ENCODE measurements at places on chromosomes 13 and 19.
A peak's percentile ranks its signal among the peaks of the same experiment; 100 is the strongest.

DNA sequence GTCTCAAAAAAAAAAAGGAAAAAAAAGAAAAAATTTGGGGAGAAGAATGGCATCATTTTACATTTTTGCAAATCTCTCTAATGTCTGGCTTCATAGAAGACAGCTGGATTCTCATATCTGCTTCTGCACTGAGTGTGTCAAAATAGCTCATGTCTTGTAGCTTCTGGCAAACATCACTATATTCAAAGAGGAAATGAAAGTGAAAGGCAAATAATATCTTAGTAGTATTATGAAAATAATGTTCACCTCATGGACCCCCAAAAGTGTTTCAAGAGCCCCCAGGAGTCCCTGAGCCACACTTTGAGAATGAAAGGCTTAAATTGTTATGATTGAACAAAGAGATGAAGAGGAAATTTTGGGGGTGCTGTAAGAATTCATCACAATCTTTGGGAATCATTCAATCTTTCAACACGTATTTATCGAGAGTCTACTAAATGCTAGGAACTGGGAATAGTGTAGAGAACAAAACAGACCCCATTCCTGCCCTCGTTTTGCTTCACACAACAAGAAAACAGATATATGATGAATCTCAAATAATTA lies 1.2 kb upstream of the SLC6A16 start:
- no peak for DNase-seq

- no peak for DNase-seq
These were observed 60.3 kb downstream of the CCDC70 start for GRCh38 chr13:51921790-51922740.

- DNase-seq: no peak
These were observed 19.2 kb downstream of the ATCAY start for GRCh38 chr19:3899531-3900294.

DNA sequence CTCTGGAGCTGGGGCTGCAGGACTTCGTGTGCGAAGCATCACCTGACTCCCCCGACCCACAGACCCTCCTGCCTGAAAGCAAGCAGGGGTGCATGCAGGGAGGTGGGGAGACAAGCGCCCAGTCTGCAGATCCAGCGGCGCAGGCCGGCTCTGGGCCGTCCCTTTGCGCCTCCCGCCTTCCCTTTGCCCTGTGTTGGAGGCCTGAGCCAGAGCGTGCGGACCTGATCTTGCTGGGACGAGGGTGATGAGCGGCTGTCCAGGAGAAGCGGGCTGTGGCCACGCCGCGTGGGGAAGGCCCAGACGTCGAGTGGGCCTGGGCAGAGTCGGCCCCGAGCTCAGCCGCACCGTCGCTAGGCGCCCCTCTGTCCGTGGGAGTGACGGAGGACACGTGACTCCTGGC lies 5.3 kb upstream of the GRTP1 start:
- DNase-seq: no peak

DNA sequence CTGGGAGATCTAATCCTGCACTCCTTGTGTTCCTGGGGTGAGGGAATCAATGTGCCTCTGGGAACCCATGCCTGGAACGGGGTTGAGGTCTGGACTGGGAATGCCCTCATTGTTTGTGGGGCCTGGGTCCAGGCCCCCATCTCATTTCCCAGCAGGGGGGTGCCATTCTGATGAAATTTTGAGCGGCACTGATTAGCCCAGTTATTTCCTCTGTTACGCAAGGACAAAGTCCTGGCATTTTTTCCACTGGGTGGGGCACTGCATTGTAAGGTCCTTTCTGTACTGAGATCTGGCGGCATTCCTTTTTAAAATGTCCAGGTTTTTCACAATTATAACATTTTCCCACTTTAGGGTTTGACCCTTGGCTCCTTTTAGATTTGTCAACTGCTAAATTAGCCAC lies 14.8 kb downstream of the FPR3 start:
- DNase-seq: no peak

GRCh38 chr19:6076675-6077463 lies 33.4 kb downstream of the RFX2 start:
- peak; percentile 96 for DNase-seq

DNA sequence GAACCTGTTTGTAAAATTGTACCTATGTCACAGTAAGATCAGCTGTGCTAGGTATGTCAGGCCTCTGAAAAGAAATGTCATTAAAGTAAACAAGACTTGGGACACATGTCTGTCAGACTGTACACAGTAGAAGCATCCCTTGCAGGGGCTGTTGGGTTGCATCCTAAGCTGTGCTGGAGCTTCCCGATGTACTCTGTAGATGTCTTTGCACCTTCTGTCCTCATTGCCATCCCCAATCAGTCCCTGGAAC lies 48.7 kb upstream of the GPR183 start:
- DNase-seq: no peak

GRCh38 chr13:72368031-72368430 lies 359.4 kb downstream of the MZT1 start:
- DNase-seq: no peak

- DNase-seq: no peak
These were observed 8.1 kb downstream of the PAK4 start for GRCh38 chr19:39133431-39134270.

DNA sequence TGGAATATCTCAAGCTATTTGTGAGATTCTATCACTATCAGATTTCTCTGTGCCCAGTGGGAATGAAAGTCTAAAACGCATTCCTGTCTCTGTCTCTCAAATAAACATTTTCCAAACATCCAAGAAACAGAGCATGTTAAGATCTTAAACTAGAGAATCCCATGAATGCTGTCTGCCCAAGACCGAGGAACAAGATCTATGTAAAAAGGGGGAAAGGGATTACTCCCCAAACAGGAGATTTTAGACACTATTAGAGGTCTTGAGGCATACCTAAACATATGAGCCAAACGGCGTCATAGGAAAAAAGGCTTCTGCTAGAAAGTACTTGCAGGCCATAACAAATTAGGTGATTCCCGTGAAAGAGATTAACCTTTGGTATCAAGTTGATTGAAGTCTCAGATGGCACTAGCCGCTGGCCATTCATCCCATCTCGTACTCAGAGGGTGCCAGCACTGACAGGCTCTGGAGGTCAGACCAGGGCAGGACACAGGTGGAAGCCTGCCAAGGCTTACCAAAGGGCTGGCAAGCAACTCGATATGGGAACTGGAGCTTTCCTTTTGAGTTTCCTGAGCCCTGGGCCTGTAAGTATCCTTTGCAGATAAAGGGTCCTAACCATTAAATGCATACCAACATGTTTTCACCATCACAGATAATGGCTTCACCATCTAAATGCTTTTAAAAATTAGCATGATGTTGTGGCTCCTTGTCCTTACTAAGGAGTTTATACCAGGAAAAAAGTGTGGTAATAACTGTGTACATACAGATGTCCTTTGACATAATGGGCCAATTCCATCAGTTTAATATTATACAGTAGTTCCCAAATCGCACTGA lies 225.2 kb downstream of the FOXO1 start:
- DNase-seq: no peak

GRCh38 chr13:111371720-111372119 lies 51.3 kb downstream of the TEX29 start:
- no peak for DNase-seq

GRCh38 chr13:112245179-112245724 lies 130.9 kb upstream of the SPACA7 start:
- no peak for DNase-seq

DNA sequence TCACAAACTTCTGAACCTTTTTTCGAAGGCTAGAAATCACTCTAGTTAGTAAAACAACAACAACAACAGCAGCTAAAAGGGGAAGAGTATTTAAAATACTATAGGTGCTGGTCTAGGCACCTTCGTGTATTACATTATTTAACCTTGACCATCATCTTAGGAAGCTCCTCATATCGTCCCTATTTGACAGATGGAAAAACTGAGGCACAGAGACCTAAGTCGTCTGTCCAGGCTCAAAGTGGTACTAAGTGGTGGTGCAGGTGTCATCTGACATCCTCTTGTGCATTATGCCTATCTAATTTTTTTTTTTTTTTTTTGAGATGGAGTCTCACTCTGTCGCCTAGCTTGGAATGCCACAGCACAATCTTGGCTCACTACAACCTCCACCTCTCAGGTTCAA lies 29.1 kb downstream of the CATSPERD start:
- DNase-seq: no peak

- no peak for DNase-seq
These were observed 5.7 kb downstream of the ZNF888 start for GRCh38 chr19:52917531-52917930.

- DNase-seq: no peak
These were observed 29.7 kb upstream of the CYSLTR2 start for GRCh38 chr13:48624016-48624415.

GRCh38 chr19:19031891-19032290 lies 1.4 kb downstream of the SUGP2 start:
- DNase-seq: no peak

DNA sequence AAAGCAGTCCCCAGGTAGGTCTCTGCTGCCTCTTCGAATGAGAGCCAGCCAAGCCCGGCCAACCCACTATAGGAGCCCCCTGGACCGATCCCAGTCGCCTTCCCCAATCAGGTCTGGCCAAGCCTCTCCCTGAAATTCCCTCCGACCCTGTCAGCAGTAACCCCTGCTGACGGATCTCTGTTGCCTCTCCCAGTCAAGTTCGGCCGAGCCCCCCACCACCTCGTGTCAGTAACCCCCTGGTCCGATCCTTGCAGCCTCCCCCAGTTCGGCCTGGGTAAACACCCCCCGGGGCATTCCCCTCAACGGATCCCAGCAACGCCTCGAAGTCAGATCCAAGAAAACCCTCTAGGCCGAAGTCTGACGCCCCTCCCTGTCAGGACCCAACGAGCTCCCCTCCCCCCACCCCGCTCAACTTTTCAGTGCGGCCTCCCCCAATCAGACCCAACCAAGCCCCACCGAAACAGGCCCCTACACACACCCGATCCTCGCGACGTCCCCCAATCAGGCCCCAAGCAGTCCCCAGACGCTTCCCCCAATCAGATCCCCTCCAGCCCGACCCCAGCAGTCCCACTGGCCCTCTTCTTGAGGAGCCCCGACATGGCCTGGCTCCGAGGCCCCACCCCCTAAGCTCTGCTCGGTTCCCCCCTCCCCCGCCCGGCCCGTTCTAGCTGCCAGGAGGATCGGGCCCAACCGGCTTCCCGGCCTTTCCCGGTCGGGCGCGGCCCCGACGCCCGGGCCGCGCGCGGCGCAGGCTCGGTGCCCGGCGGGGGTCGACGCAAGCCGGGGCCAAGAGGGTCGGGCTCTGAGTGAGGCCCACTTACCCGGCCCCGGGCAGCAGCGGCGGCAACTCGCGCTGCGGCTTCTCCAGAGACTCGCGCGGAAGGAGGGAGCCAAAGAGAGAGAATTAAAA lies 1.8 kb downstream of the TNPO2 start:
- peak; percentile 76 for DNase-seq

DNA sequence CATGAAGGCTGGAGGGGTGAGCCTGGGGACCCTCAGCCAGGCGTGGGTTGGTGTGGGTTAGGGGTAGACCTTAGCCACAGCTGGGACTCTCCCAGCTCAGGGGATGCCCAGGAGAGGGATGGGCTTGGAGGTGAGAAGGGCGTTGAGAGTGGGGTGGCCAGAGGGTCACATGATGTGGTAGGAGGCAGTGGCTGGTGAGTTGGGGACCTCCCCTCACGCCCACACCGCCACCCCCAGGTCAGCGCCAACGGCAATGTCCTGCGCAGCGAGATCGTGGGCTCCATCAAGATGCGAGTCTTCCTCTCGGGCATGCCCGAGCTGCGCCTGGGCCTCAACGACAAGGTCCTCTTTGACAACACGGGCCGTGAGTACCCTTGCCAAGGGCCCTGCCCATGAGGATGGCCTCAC lies 28.5 kb downstream of the AP1M1 start:
- DNase-seq: no peak

- no peak for DNase-seq
These were observed 111.7 kb downstream of the MIPEP start for GRCh38 chr13:23777575-23777870.

DNA sequence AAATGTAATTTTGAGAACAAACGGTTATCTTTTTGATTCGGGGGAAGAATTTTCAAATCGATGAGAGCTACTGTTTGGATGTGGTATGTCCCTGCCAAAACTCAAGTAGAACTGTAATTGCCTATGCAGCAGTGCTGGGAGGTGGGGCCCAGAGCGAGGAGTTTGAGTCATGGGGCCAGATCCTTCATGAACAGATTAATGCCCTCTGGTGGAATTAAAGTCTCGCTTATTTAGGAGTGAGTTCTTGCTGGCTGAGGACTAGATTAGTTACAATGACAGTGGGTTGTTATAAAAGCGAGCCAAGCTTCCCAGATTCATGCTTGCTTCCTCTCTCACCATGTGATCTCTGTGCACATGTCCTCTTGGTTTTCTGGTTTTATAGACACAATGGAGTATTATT lies 11.8 kb upstream of the PRR20A start:
- DNase-seq: no peak

DNA sequence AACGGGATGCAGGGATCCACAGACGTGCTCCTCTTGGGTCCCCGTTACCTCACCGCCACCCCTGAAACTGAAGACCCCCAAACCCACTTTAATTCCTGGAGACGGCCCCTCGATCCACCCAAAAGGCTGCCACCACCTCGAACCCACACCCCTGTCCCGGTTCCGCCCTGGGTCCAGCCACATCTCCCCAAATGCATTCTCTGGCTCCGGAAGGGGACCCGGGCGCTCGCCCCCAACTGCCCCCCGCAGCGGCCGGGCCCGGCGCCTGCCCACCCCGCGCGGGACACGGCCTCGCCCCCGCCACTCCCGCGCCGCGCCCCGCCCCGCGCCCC lies 219 bp upstream of the FSTL3 start:
- DNase-seq: no peak

DNA sequence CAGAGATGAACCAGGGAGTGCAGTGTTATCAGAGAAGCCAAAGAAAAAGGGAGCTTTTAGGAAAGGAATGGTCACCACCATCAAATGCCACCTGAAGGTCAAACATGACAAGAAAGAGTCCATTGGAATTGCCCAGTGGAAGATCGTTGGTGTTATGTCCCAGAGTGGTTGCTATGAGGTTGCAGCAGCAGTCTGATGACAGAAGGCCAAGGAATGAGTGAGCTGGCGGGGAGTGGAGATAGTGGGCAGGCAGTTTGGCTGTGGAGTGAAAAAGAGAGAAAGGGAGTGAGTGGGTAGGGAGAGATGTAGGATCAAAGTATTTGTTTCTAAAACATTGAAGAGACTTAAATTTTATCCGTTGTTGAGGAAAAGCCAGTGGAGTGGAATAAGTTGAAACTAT lies 117.4 kb upstream of the WASF3 start:
- DNase-seq: peak; percentile 23

GRCh38 chr13:27273658-27274425 lies 3.2 kb downstream of the RASL11A start:
- peak; percentile 90 for DNase-seq

DNA sequence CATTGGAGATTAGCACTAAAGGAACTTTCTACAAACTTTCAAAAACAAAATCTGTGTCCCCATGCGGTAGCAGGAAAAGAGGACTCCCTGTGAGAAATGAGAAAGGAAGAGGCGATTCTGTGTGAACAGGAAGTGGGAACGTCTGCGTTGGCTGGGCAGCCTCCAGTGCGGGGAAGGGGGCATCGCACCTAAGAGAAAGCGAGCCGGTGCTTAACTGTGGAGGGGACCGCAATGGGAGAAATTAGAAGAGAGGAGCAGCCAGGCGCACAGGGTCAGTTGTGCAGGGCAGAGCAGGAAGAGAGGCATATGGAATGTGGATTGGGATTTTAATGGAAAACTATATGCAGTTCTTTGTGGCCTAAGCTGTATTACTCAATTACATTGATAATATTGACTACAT lies 77.4 kb upstream of the DOCK9 start:
- DNase-seq: no peak

GRCh38 chr13:43039966-43040365 lies 16.6 kb downstream of the DNAJC15 start:
- DNase-seq: no peak

- DNase-seq: no peak
These were observed 10.4 kb downstream of the GP6 start for GRCh38 chr19:55027472-55028337.

Measured in EH (cell line).